SHP77 (cell line): ENCODE measurements at places on chromosomes 5 and 9.

DNA sequence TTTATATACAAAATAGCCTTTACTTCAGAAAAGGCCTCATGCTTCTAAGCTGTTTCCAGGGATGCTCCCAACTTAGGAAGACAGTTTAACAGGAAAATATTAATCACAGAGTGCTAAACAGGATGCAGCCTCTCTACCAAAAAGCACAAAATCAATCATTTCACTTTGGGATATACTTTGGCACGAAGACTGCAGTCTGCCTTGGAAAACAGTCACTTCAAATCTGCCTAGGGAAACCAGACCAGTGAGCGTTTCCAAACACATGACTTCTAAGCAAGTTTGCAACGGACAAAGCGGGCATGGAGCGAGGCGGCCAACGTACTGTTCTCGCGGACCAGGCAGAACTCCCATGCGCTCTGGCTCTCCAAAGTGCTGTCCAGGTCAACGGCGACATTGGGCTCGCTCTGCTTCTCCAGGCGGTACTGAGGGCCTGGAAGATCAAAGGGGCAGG is 201.0 kb downstream of the MAPKAP1 start:
- no peak for DNase-seq

DNA sequence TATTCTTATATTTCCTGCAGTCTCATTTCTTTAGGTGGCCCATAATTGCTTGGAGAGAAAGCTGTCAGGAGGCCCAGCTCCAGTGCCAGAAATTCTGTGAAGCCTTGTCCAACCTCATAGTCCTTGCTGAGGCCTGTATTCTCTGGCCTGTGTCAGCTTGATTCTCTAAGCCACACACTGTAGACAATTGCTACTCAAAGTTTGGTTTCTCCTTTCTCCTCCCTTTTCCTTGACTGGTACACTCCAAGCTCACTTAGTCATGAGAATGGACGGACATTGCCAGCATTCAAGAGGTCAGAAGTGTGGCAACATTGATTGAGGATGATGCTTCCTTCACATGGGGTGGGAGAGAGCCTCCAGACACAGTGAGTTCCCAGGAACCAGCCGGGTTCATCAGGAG is 71.3 kb upstream of the CXCL14 start:
- no peak for DNase-seq

DNA sequence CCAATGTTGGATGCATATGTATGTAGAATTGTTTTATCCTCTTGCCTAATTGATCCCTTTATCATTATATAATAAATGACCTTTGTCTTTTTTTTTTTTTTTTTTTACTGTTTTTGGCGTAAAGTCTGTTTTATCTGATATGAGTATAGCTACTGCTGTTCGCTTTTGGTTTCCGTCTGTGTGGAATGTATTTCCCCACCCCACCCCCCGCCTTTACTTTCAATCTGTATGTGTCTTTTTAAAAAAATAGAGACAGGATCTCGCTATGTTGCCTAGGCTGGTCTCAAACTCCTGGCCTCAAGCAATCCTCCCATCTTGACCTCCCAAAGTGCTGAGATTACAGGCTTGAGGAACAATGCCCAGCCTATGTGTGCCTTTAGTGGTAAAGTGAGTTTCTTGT is 11.3 kb downstream of the AHRR start:
- no peak for DNase-seq

DNA sequence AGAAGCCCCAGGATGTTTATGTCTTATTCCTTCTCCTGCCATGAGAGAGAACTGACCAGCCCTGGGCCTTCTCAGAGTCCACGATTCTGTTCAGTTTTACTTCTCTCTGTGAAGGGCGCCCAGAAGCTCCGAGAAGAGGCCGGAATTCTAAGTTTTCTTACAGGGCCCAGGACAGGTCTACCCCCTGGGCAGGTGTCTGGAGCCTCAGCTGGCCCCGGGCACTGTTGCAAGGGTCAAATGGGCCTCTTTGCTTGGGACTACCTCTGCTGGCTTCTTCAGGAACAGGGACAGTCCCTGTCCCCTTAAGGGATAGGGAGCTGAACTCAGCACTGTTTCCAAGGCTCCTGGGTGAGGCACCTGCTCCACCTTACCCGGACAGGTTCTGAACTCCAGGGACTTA is 55.0 kb downstream of the RASGEF1C start:
- no peak for DNase-seq

DNA sequence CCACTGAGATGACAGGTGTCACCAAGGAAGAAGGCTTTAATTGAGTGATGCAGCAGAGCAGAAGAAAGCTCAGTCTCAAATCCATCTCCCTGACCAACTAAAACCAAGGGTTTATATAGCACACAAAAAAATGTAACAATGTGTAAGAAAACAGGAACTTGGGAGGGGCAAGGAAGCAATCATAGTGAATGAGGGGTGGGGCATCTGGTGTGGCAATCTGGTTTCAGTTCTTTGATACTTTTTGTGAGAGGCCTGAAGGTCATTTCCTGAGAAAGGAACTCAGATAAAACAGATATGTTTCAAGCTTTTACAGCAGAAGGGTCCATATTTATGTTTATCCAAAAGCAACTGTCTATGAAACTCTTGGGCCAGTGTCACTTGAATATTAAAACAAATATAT is 19.7 kb downstream of the CD180 start:
- DNase-seq = no peak

- DNase-seq = no peak
These were observed 37.8 kb downstream of the MOCS2 start for GRCh38 chr5:53071738-53072137.

DNA sequence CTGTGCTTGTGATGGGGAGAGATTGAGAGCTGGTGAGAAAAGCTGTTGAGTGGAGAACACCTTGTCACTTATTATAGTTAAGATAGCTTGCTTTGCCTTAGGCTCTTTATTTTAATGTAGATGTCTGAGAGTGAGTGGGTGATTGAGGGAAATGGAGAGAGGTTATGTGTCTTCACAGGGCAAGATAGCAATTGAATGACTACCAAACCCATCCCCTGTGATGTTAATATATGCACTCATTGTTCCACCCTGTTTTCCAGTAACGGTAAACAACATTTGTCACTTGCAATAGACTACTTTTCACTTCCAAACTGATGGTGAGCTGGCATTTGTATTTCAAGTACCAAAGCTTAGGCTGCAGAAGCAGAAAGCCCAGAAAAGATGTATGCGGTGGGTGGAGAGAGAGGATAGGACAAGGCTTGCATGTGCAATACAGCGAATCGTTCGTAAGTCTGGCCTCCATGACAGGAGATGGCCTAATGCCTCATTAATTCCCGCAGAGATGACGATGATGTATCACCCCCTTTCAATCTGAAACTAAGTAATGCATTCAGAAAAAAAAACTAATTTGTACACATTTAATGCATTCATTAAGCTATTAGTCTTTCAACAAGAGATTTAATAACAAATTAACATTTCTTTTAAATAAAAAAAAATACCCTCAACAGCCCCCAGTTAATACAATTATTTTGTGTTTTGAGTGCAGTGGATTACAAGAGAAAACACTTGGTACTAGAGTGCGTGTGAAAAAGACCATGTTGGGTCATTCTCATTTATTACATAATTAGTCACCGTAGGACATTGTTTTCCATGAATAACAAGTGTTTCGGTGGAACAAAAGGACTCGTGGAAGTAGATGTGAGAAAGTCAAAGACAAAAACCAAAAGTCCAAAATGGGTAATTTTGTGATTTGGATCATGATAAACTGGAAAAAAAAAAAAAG is 699.0 kb downstream of the BRINP1 start:
- no peak for DNase-seq

- no peak for DNase-seq
These were observed 10.6 kb downstream of the NR2F1 start for GRCh38 chr5:93593476-93594131.

DNA sequence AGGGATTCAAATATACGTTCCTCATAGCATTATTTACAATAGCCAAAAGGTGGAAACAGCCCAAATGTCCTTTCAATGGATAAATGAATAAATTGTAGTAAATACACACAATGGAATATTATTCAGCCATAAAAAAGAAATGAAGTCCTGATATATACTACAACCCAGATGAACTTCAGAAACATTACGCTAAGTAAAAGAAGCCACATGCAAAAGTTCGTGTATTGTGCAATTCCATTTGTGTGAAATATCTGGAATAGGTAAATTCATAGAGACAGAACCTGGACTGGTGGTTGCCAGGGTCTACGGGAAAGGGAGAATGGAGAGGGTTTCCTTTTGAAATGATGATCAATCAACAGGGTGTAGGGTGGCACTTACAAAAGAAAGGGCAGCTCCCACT is 12.5 kb upstream of the ARSI start:
- DNase-seq = no peak

DNA sequence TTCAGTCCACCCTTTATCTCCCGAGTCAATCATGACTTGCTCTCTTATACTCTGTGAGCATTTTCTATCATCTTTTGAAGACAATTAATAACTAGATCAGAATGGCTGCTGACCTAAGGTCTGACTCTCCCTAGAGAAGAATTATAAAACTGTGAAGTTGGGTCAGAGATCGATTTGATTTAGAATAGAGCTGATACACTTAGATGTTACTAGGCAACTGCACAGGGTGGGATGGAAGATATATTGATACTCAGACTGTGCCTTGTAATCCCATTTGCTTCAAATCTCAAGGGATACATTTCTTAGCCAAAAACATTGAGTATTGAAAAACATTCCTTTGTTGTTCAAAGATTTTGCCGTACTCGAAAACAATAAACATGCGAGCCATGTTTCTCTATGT is 106.0 kb upstream of the NMUR2 start:
- DNase-seq = no peak

- no peak for DNase-seq
These were observed 56.2 kb upstream of the ABCA1 start for GRCh38 chr9:104984121-104984520.

DNA sequence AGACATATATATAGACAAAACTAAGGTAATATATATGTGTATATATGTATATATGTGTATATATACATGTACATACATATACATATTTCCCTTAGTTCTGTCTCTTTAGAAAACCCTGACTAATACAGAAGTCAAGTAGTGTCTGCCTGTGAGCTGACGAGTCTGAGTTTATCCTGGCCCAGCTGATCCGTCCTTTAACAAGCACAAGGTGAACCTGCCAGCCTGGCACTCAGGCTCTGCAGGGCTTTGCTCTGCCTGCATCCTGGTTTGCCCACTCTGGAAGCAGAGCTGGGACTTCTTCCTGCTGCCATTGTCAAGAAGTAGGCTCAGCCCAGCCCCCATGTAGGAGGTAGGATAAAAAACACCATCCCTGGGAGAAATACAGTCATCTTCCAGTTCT is 388.0 kb downstream of the ICE1 start:
- DNase-seq = no peak

DNA sequence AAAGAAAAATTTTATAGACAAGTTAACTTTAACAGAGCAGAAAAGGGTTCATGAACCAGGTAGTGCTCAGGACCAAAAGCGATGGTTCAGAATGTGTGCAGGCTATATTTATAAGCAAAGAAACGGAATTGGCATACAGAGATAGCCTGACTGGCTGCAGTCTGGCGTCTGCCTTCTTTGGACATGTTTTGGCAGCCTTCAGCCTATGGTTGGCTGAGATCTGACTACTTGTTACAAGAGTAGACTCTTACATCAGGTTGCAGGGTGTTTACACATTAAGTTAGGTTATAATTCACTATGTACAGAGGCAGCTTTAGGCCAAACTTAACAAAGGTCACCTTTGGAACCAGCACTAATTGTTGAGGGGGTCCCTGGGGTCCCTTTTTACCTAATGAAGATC is 7.0 kb downstream of the NOP16 start:
- no peak for DNase-seq

- no peak for DNase-seq
These were observed 233.5 kb upstream of the GAS1 start for GRCh38 chr9:87180841-87181240.

DNA sequence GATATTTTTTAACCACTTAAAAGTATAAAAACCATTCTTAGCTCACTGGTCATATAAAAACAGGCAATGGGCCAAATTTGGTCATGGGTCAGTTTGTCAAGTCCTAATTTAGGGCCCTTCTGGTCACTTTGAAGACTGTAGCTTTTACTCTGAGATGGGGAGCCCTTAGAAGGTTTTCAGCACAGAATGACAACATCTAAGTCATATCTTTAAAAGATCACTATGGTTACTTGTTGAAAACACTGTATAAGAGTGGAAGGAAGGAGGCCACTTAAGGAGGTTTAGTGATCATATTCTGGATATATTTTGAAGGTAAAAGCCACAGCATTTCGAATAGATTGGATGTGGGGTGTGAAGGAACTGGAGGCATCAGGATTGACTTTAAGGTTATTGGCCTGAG is 76.7 kb downstream of the STRBP start:
- DNase-seq = no peak

GRCh38 chr5:54018438-54018837 is 291.9 kb downstream of the ARL15 start:
- DNase-seq = no peak

GRCh38 chr5:111945535-111945934 is 188.5 kb upstream of the NREP start:
- DNase-seq = no peak

GRCh38 chr5:88882276-88883038 is 527 bp downstream of the MEF2C start:
- DNase-seq = peak; percentile 14

- DNase-seq = no peak
These were observed 31.0 kb upstream of the GARNL3 start for GRCh38 chr9:127233550-127233949.

GRCh38 chr9:2808105-2808504 is 35.8 kb downstream of the PUM3 start:
- no peak for DNase-seq

DNA sequence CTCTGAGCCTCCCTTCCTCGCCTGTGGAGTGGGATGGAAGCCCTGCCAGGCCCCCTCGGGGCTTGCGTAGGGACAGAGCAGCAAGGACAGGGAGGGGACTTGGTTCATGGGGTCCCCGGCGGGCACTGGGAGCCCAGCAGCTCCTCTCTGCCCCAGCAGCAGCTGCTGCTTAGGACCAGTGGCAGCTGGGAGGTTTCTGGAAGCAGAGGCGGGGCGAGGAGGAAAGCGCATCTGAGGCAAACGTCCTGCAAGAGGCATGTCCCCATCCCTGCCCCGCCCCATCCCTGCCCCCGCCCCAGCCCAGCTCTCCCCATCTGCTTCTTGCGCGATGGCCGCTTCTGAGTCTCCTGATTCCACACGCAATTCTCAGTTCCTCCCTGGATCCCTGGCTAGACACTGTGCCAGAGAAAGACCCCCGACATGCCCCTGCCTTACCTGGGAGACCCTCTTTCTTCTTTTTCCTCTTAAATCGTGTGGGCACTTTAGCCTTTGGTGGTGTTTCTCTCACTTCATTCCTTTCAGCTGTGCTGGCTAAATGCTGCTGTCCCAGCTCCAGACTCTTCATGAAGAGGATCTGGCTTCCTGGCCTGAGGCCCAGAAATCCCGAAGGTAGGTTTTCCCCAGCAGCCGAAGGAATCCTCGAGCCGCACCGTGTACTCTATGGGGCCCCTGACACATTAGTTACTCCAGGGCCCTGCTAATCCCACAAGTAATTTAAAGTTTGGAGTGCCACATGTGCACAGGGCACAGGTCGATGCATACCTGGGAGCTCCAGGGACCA is 4.4 kb upstream of the OR2S2 start:
- no peak for DNase-seq

DNA sequence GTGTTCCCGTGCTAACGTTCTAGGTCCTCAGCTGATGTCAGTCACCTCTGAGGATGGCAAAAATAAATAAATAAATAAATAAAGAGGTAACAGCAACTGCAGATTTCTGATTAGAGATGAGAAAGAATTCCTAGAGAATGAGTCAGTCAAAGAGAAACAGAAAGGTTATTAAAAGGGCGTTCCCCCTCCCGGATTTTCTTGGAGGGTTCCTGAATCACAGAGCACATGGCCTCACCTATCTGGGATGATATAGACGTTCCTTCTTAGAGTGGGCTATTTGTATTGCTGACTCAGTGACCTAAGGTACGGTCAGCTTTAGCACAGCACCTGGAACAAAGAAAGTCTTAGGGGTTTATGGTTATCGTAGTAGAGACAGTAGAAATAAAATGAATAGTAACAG is 30.6 kb downstream of the HTR4 start:
- no peak for DNase-seq
